B cell (primary cell): ENCODE measurements at places on chromosomes 5 and 9.

GRCh38 chr5:1245905-1246576 lies 20.9 kb downstream of the SLC6A18 start:
- no peak for DNase-seq

DNA sequence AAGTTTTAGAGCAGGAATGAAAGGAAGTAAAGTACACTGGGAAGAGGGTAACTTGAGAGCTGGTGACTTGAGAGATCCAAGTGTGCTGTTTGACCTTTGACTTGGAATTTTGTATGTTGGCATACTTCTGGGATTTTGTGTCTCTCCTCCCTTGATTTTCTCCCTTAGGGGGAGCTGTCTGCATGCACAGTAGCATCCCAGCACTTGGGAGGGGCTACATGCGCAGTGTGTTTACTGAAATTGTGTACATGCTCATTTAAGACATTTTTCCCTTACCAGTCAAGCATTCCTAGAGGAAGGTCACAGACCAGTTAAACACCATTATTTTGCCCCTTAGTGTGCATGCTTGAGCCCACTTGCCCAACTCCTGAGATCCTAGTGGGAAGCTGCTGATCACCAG lies 120.1 kb downstream of the ZNF622 start:
- DNase-seq, result no peak

DNA sequence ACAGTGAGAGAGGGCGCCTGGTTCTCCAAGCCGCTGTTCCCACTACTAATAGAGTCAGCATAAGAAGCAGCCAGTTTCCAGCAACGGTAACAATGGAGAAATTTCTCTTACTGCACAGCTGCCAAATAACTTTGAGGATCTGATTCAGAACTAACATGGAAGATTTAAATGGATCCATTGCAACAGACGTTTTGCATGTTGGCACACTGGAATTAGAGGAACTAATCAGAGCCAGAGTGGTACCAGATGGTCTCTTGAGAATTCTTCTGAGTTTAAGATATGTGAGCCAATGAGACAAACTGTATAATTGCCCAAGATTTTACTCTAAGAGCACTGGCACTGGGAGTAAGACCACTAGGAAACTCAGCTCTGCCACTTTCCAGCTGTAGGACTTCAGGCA lies 186.5 kb downstream of the EFNA5 start:
- no peak for DNase-seq

- DNase-seq, result no peak
Observed at GRCh38 chr9:7849362-7849761, 49.8 kb upstream of the DMAC1 start.

DNA sequence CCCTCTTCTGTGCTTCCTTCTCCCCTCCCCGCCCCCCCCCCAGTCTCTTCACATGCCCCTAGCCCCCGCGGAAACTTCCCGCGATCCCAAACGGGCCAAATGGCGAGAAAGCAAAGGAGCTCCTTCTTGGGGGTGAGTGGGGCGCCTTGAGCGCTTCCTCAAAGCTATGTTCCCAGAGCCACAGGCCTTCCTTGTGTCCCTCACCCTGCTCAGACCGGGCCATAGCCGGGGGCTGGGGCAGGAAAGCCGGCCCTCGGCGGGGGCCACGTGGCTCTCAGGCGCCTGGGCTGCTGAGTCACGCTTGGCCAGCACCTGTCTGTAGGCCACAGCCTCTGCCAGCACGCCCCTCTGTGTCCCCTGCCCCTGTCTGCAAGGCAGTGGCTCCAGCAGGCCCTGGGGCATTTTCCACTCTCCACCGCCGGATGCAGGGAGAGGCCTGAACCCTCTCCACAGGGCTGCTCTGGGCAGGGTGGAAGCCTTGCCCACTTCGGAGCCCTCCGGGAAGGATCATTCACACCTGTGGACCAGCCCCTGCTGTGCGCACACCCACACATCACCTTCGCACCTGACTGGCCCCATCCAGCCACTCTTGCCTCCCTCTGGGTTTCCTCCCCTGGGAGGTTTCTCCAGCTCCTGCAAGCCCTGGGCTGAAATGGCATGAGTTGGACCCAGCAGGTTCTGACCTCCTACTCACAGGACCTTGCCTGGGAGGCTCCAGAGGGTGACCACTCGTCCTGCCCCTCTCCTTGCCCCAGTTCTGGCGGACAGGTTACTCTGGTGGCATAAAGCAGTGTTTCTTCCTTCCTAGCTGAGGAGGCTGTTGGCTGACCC lies 1.2 kb upstream of the SQSTM1 start:
- peak; percentile 83 for DNase-seq

- no peak for DNase-seq
Observed at GRCh38 chr9:38372762-38373619, 19.5 kb upstream of the ALDH1B1 start.

DNA sequence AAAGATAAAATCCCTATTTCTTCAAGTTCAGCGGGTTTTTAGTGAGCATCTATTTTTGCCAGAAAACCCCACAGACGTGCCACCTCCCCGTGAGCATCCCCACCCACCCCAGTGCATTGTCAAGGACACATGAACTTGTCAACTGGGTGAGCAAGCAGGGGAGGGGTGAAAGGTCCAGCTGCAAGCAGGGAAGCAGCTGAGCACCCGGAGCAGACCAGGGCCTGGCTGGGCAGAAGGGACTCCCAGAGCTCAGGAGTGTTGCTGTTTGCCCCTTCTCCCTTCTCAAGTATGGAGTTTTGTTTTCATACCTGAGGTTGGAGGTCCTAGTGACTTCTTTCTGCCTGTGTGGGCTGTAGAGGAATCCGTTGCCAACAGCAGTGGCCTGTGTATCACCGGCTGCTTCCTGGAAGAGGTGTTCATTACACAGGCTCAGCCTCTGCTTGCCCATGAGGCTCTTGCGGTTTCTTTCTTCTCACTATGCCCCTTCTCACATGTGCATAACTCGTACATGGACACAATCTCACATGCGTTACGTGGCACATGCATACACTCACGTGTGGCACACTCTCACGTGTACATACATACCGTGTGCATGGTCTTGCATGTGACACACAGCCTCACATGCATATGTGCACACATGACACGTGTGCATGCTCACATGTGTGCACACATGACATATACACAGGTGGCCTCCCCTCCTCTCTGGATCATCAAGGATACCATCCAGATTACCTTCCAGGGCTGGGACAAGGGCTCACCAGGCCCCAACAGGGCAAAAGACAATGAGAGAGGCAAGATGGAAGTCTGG lies 126.7 kb downstream of the MVB12B start:
- DNase-seq, result no peak

DNA sequence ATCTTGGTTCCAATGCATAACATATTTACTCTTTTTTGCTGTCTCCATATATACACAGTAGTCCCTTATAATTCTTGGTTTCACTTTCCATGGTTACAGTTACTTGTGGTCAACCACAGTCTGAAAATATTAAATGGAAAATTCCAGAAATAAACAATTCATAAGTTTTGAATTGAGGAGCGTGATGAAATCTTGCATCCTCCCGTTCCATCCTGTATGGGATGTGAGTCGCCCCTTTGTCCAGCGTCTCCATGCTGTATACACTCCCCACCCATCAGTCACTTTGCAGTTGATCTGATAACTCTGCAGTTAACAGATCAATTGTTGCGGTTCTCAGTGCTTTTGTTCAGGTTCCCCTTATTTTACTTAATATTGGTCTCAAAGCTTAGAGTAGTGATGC lies 11.5 kb upstream of the FAF2 start:
- DNase-seq, result peak; percentile 13

DNA sequence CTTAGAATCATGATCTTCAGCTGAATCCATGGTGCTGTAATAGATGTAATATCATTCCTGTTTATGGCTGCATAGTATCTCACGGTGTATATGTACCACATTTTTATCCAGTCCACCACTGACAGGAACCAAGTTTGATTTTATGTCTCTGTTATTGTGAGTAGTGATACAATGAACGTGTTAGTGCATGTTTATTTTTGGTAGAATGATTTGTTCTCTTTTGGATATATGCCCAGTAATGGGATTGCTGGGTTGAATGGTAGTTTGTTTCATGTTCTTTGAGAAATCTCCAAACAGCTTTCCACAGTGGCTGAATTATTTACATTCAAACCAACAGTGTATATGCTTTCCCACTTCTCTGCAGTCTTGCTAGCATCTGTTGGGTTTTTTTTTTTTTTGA lies 175.1 kb upstream of the CDH10 start:
- no peak for DNase-seq

DNA sequence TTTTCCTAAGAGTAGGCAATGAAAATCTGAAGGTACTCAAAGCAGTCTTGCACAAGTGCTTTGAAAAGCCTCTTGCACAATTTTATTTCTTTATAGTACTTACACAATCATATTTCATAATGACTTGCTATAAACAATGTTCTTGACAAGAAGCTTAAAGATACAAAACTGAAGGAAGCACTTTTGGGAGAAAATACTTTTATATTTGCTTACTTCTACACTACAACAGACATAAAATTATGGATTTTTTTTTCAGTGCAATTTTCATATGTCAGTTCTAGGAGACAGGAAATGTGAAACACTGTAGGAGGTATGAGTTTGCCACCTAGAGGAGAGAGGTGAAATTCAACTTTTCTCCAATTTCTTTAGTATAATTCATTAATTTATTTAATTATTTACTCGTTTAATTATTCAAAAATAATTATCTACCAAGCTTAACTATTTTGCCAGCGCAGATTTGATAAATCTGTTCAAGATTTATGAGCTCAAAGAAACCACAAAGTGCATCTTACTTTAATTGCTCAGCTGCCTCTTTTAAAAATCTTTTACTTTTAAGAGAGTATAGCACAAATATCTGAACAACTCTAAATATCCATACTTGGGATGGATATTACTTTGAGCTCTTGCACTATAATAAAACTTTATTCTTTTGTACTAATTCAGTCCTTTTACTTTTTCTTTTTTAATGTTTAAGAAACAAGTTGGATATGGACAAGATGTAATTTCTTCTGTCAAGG lies 29.0 kb upstream of the CDKN2B start:
- peak; percentile 25 for DNase-seq

- peak; percentile 18 for DNase-seq
Observed at GRCh38 chr9:77016526-77017504, 2.6 kb upstream of the FOXB2 start.

GRCh38 chr9:118928722-118929121 lies 440.5 kb downstream of the BRINP1 start:
- no peak for DNase-seq

DNA sequence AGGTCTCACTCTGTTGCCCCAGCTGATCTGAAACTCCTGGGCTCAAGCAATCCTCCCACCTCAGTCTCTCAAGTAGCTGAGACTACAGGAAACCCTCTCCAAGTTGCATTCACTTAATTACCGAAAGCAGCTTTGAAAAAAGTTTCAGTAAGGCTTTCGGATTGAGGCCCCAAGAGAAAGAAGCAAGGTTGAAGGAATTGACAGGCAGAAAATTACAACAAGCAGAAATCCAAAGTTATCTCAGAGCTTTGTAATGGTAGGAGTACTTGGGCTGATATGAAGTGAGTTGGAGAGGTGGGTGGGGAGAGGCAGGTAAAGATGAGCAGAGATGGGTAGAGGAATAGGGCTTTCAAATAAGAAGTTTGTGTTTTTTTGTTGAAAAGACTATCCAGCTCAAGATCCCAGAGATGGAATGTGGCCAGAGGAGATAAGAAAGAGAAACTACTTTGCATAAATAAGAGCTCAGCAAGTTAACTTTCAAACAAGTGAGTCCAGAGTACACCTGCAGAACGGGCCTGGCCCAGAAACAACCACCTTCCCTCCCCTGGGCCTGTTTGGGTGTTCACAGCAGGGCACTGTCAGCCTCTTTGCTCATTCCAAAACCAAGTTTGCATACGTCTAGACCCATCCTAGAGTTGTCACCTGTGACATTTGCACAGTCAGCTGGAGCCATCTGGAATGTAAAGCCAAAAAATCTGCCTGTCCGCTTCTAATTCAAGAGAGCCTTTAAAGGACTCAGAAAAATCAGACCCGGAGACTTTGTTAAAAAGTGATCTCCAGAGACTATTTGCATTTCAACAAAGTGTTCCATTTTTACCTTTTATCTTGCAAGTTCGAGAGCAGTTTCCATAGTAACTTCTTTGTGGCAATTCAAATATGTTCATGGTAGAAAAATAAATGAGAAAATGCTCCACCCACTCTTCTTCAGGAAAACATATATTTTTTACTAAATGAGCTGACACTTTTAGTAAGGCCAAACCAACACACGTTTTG lies 2.2 kb upstream of the CLINT1 start:
- DNase-seq, result peak; percentile 35

GRCh38 chr5:37662362-37662761 lies 177.5 kb downstream of the GDNF start:
- DNase-seq, result no peak

DNA sequence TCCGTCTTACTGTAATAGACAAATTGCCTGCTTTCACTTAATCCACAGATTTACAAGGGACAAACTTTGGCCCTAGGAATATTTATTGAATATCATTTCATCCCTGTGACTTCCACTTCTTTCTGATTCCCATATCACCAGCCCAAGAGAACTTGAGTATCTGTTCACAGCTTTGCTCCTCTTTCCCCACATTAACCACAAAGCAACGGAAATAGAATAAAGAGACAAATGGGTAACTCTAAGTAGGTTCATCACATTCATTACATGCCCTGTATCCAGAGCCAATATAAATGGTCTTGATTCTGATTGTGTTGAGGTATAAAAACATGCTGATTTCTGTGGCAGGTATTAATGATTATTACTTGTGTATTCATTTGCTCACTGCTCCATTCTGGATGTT lies 41.9 kb downstream of the TMEM252 start:
- DNase-seq, result no peak

DNA sequence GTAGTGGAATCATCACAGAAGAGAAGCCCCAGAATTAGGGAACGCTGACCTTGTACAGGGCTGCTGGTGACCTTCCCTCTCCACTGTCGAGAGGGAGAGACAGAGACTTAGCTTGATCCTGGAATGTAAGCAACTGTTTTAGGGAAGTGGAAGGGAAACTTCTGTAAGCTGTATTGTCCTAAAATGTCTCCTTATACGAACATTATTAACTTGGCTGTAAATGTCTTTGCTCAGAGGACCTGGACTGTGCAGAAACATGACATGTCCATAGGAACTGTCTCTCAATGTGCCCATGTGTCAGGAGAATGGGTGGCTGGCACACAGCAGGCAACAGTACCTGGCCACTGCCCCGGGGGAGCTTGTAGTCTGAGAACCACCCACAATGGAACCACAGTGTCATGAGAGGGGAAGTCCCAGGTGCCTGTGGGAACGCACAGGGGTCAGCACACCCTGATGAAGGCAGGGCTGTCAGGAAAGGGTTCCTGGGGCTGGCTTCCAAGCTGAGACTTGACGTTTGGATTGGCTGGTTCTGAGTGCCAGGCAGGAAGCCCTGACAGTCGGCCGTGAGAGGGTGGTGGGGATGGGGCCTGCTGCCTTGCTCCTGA lies 34.0 kb downstream of the DAP start:
- peak; percentile 31 for DNase-seq

GRCh38 chr5:30879887-30880286 lies 313.6 kb upstream of the CDH6 start:
- DNase-seq, result no peak

- DNase-seq, result no peak
Observed at GRCh38 chr5:146336197-146336596, 2.4 kb upstream of the POU4F3 start.

GRCh38 chr9:22203371-22204138 lies 194.4 kb upstream of the CDKN2B start:
- DNase-seq, result peak; percentile 15

DNA sequence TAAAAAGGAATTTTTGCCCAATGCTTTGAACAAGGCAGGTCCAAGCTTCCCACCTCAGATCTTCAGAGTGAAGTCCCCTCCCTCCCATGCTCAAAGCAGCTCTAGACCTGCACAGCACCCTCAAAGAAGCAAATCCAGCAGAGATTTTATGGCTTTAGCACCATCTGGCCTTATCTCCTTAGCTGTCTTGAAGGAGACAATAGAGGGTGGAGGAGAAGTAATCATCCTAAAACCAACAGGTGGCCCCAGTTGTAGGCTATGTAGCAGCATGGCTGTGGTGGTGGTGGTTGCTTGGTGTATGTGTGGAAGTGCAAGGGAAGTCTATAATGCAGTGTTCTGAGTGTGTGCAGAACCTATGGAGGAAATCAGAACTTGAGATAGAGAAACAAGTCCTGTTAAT lies 140.1 kb downstream of the GRIA1 start:
- no peak for DNase-seq
